ENCODE measurements at places on chromosomes 4 and X. TPM values are rescaled to one million over a fixed set of nuclear protein-coding genes. Genes with fewer than 3 reads are reported as not detected.
A peak's percentile ranks its signal among the peaks of the same experiment; 100 is the strongest.

PABPC4L gene
- total RNA-seq, result 2.2 TPM

- DNase-seq, result no peak
Measured at GRCh38 chr4:119695216-119695615, 66.6 kb upstream of the PDE5A start.

DNA sequence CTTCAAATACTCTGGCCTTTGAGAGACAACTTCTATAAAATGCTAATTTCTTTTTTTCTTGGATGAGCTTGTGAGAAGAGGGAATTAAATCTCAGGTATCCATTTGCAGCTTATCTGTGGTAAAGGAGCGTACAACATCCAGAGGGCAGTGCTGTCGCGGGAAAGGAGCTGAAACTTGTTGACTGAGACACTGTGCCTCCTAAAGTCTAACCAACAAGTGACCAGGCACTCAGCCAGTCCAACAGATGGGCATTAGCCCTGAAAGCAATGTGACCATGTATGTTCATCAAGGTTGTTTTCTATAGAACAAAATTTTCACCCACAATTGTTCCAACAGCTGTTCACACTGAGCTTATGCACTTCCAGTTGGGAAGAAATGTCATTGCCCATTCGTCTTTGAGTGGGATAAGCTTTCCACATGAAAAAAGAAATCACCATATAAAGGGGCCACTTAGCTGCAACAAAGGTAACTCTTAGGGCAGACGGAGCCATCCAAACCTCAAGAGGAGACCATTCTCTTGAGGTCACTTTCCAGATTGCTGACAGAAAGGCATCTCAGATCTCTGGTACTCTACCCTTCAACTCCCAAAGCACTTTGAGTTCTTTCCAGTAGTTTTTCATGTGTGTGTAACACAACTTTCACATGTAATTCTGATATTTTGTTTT lies 244.8 kb upstream of the NEIL3 start:
- DNase-seq, result no peak

HAND2 gene
- total RNA-seq, result 3.8 TPM

GRCh38 chr4:1846580-1846979 lies 9.4 kb downstream of the LETM1 start:
- no peak for DNase-seq

DNA sequence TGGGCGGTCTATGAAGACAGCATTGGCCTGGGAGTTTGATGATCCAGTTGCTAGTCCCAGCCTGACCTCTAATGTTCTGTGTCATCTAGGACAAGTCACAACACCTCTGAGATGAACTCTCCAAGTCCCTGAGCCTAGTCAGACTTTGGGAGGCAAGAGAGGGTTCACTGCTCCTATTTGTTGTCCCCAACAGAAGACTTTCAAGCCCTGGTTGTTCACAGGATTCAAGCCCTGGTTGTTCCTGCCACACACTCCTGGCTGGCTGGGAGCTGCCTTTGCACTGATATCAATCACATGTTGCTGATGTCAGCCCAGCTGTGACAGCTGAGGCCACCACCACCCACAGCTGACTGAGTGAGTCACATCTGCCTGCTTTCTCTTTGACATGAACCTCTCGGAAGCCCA lies 253.2 kb upstream of the RASGEF1B start:
- no peak for DNase-seq

DNA sequence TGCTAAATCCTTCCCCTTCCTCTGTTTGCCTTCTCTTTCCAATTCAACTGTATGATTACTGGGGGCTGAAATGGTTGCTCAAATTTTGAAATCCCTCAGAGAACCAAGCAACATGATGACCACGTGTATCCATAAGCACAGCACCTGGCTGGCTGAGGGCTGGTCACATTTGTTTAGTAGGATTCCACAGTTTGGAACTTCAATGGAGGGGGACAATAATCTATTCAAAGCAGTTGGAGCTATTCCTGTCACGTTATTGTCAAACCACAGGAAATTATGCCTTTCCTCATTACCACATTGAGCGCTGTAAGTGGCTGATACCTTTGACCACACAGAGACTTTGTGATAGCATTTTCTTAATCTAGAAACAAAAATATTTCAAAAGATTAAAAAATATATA lies 7.0 kb downstream of the TMSB4X start:
- no peak for DNase-seq

EVC2 gene
- 3.9 TPM for total RNA-seq

- peak; percentile 89 for DNase-seq
Measured at GRCh38 chr4:182752158-182752910, 164.9 kb downstream of the DCTD start.

BGN gene
- total RNA-seq, result 322 TPM

DNA sequence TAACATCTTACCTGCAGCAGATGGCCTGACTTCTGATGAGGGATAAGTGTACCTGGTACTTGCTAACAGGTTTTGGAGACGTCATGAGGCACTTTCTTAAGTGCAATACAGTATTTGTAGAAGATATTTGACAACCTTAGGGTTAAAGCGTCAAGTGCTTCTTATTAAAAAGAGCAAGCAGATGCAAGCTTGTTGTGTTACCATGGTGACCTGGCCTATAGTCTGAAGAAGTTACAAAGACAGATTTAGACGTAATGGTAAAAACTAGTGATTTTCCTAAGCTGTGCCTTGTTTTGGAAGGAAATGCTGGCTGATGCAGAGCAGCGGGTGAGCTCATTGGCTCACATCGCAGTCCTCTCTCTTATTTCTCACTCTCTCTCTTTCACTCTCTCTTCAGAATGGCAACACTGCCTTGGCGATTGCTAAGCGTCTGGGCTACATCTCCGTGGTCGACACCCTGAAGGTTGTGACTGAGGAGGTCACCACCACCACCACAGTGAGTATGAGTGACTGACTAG lies 243.6 kb downstream of the ANK2 start:
- DNase-seq, result peak; percentile 47
